ENCODE measurements at places on chromosomes 7 and 10. TPM values are rescaled to one million over a fixed set of nuclear protein-coding genes. Genes with fewer than 3 reads are reported as not detected.

OPALIN gene
- polyA plus RNA-seq, result not detected

C10orf67 gene
- polyA plus RNA-seq, result not detected

NODAL gene
- not detected for polyA plus RNA-seq

MMRN2 gene
- 6.1 TPM for polyA plus RNA-seq

SLC13A4 gene
- not detected for polyA plus RNA-seq

ST8SIA6 gene
- polyA plus RNA-seq, result 0.56 TPM

VSTM4 gene
- 18.2 TPM for polyA plus RNA-seq

RPEL1 gene
- not detected for polyA plus RNA-seq

DGKB gene
- polyA plus RNA-seq, result 0.06 TPM

TRPV5 gene
- polyA plus RNA-seq, result 0.05 TPM

WEE2 gene
- not detected for polyA plus RNA-seq

VSTM2A gene
- polyA plus RNA-seq, result not detected

OR2A42 gene
- not detected for polyA plus RNA-seq

NME8 gene
- polyA plus RNA-seq, result not detected

RBP4 gene
- polyA plus RNA-seq, result 1,290 TPM

IQUB gene
- 0.13 TPM for polyA plus RNA-seq

LZTS2 gene
- polyA plus RNA-seq, result 91.5 TPM

MYOF gene
- polyA plus RNA-seq, result 6.2 TPM

LIPJ gene
- 0.03 TPM for polyA plus RNA-seq

CALHM3 gene
- not detected for polyA plus RNA-seq

EBLN1 gene
- not detected for polyA plus RNA-seq

CYP3A4 gene
- polyA plus RNA-seq, result 1.3 TPM

OR6B1 gene
- not detected for polyA plus RNA-seq

OPN1SW gene
- polyA plus RNA-seq, result not detected

PAX4 gene
- not detected for polyA plus RNA-seq

DGKI gene
- 0.22 TPM for polyA plus RNA-seq

GLI3 gene
- 6.5 TPM for polyA plus RNA-seq

NAT16 gene
- not detected for polyA plus RNA-seq

NEUROD6 gene
- not detected for polyA plus RNA-seq

CCDC186 gene
- polyA plus RNA-seq, result 4.0 TPM

ASIC3 gene
- polyA plus RNA-seq, result 2.8 TPM

ANKRD61 gene
- polyA plus RNA-seq, result not detected

CDK14 gene
- polyA plus RNA-seq, result 14.7 TPM

Data from adipose tissue (tissue), 3 donors.